ENCODE measurements at places on chromosomes 13 and 19.

GRCh38 chr19:21568816-21569493 is 63.6 kb downstream of the ZNF429 start:
- DNase-seq: peak; percentile 76

DNA sequence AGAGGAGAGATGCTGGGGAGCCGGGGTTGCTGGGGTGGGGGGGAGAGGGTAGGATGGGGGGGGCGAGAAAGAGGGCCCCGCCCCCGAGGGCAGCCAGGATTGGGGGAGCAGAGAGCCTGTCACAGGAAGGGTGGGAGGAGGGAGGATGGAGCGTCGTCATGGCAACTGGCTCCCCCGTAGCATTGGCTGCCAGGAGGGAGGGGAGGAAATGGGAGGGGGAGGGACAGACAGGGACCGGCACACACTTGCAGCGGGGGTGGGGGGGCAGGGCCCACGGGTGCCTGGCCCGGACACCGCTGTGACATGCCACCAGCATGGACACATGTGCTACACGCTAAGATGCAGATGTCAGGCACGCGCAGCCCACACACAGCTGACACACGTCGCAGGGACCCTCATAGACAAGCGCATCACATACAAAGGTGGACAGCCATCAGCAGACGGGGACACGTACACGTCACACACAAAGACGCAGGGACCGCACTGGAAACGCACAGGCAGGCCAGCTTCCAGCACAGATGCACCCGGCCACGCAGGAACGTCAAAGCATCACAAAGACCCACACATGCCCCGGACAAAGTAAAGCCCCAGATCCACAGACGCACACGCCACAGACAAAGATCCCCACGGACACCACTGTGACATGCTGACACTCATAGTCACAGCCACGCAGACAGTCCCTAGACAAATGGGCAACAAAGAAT is at the start of gene LMTK3:
TSS of gene LMTK3 (minus strand) at position 36 of the 704 bp plus-strand sequence. CDS start 259 bp downstream, outside the sequence.
- DNase-seq: peak; percentile 81

DNA sequence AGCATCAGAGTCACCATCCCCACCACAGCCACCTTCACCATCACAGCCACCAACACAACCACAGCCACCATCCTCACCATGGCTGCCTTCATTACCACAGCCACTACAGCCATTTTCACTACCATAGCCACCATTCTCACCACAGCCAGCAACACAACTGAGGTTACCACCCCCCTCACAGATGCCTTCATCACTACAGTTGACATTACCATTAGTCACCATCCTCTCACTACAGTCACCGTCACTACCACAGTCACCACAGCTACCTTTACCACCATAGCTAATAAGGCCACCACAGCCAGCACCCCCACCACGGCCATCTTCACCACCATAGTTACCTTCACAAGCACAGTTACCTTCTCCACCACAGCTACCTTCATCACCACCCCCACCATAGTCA is 269.6 kb downstream of the DNAJC15 start:
- DNase-seq: peak; percentile 1

DNA sequence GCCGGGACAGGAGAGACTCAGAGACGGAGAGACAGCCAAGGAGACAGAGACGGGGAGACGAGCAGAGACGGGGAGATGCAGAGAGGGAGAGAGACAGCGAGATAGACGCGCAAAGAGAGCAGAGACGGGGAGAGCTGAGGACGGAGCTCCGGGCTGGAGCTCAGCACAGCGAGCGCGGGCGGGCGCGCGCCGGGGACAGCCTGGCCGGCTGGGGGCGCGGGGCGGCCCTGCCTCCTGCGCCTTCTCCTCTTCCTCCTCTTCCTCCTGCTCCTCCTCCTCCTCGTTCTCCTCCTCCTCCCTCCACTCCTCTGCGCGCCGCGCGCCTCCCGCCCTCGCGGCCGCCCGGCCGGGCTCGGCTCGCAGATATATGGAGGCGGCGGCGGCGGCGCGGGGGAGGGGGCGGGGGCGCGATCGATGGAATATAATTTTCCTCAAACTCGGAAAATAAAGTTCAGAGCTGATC is at the start of gene ERFL:
TSS of gene ERFL (minus strand) at position 229 of the 463 bp plus-strand sequence. CDS start 15,530 bp downstream, outside the sequence.
- no peak for DNase-seq

DNA sequence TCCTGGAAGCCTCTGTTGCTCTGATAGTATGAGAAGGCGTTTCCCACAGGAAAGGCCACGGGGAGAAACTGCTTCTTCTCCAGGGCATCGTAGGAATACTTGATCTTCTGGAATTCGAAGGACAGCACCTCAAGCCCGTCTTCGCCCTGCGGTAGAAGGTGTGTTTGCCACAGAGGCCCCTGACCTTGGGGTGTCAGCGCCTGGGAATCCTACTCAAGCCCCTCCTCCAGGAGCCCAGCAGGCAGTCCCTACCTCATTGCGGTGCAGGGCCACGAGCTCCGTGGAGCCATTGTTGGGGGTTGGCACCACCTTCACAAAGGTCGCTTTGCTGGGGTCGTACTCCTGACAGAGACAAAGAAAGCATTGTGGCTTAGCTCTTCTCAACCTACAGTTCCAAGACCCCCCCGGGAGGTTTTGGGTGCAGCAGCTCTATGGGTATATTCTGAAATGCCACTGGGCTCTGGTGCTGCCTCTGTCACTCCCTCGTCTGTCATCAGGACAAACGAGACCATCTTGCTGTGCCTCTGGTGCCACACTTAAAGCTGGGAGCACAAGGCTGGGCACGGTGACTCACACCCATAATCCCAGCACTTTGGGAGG is 3.7 kb downstream of the ATP13A1 start:
- DNase-seq: no peak

- DNase-seq: no peak
These were observed 65.9 kb downstream of the DCT start for GRCh38 chr13:94413598-94413944.

- no peak for DNase-seq
These were observed 263.5 kb downstream of the FOXO1 start for GRCh38 chr13:40402931-40403431.

- DNase-seq: no peak
These were observed 174.6 kb downstream of the COL4A1 start for GRCh38 chr13:110132225-110132982.
